ENCODE measurements at places on chromosomes 4 and X. TPM values are rescaled to one million over a fixed set of nuclear protein-coding genes. Genes with fewer than 3 reads are reported as not detected.

NUDT10 gene
- not detected for total RNA-seq

GRCh38 chrX:154294791-154295574 is at the start of gene TEX28:
TSS of gene TEX28 (minus strand) at chrX:154295124. CDS start at chrX:154292117, 3,007 bp downstream.
- H3K4me1 ChIP-seq = no peaks in the 10 kb centered on the region
- H3K36me3 ChIP-seq = no peaks in the 10 kb centered on the region
- H3K27me3 ChIP-seq = no peaks in the 10 kb centered on the region
- no peak within 1 kb of the TSS for H3K27ac ChIP-seq
- DNase-seq = no peak

DNA sequence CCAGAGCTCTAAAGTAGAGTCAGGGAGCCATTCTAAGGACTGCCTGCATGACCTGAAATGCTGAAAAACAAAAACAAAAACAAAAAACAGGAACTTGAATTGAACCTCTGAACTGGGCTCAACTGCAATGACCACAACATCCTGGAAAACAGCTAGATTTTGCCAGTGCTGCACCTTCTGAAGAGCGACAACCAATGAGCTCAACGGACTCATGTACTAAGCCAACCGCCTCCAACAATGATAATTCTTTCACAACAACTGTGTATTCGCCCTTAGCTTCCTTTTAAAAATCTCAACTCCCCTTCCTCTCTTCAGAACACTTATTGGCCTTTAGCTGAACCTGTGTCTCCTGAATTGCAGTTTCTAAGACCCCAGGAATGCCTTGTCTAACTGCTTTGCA is 69.8 kb downstream of the HAUS3 start:
- no peaks in the 10 kb centered on the region for H3K27me3 ChIP-seq
- H3K4me3 ChIP-seq = no peak overlapping the region
- no peak for DNase-seq

DNA sequence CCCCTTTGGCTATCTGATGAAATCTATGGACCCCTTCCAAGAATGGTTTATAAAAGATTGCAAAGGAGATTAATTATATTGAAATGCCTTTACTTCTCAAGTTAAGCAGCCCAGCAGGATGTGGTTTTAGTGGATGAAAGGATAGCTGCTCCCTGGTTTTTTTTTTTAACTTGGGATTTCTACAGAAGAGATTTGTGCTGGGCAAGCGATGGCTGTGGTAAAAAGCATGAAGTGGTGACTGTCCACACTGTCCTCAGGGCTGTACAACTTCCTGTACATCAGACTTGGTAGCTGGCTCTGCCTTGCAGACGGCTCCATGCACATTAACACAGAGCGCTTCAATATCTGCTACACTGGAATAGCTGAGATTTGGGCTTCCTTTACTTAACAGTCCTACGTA is 321.7 kb downstream of the DHX15 start:
- no peak for DNase-seq
- no peak overlapping the region for H3K4me3 ChIP-seq
- no peaks in the 10 kb centered on the region for H3K27me3 ChIP-seq
- H3K36me3 ChIP-seq = no peaks in the 10 kb centered on the region

ARSJ gene
- 50.0 TPM for total RNA-seq

All from endothelial cell of umbilical vein (primary cell).